ENCODE measurements at places on chromosomes 6 and 20.

DNA sequence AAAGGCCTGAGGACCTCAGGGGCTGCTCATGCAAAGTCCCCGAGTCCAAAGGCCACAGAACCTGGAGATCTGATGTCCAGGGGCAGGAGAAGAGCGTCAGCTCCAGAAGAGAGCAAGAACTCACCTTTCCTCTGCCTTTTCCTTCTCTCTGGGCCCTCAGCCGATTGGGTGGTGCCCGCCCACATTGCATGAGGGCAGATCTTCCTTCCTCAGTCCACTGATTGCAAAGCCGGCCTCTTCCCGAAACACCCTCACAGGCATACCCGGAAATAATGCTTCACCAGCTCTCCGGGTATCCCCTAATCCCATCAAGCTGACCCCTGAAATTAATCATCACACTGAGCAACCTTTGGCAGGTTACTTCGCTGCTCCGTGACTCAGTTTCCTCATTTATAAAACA is 33.4 kb downstream of the SPDEF start:
- no peak for DNase-seq

GRCh38 chr6:52544602-52545405 is 32.1 kb downstream of the TRAM2 start:
- DNase-seq: no peak

GRCh38 chr20:42779216-42779615 is 410.5 kb downstream of the PTPRT start:
- no peak for DNase-seq

GRCh38 chr20:22681591-22682248 is 97.3 kb upstream of the FOXA2 start:
- no peak for DNase-seq

DNA sequence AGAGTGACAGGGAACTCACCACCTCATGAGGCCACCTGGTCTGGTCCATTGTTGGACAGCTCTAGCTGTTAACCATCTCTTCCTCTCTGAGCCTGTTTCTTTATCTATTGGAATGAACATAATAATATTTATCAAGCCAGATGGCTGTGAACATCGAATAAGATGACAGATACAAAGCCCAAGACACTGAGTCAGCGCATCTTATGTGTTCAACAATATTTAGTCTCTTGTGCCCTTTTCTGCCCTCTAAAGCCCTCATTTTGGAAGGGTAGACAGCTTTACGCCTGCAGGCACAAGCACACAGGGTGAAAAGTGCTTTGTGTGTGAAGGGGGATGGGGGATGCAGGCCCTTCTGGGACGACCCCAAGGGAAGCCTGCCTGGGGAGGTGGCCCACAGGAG is 164.0 kb downstream of the GRM4 start:
- no peak for DNase-seq
